Mammary microvascular endothelial cell (primary cell): ENCODE measurements at places on chromosomes 7 and 10. TPM values are rescaled to one million over a fixed set of nuclear protein-coding genes. Genes with fewer than 3 reads are reported as not detected.

The C10orf105 gene
- not detected in 2 replicates for total RNA-seq

The ZNF511 gene
- 40.4 and 40.7 TPM in 2 replicates for total RNA-seq

The CLCN1 gene
- total RNA-seq: not detected in 2 replicates

The NRCAM gene
- total RNA-seq: 25.6 and 26.8 TPM in 2 replicates

The C10orf90 gene
- not detected in 2 replicates for total RNA-seq

The RARRES2 gene
- total RNA-seq: not detected in 2 replicates

The NRG3 gene
- total RNA-seq: 0.13 and 0.20 TPM in 2 replicates

The SAMD9L gene
- total RNA-seq: 35.8 and 40.4 TPM in 2 replicates

The FAM25C gene
- not detected in 2 replicates for total RNA-seq

The SPOCK2 gene
- total RNA-seq: 0.53 and 1.2 TPM in 2 replicates

The OR2A5 gene
- total RNA-seq: not detected in 2 replicates

The MEIG1 gene
- not detected in 2 replicates for total RNA-seq

The SMKR1 gene
- total RNA-seq: 0.30 and 1.2 TPM in 2 replicates

The CLDN3 gene
- total RNA-seq: 0.98 and 1.2 TPM in 2 replicates

The IDI1 gene
- 73.5 and 82.6 TPM in 2 replicates for total RNA-seq
